Omental fat pad (tissue), 4 donors: ENCODE measurements at places on chromosomes 2 and 18. TPM values are rescaled to one million over a fixed set of nuclear protein-coding genes. Genes with fewer than 3 reads are reported as not detected.

GRCh38 chr2:80889009-80889408 is 584.5 kb upstream of the LRRTM1 start:
- DNase-seq: no peak

DNA sequence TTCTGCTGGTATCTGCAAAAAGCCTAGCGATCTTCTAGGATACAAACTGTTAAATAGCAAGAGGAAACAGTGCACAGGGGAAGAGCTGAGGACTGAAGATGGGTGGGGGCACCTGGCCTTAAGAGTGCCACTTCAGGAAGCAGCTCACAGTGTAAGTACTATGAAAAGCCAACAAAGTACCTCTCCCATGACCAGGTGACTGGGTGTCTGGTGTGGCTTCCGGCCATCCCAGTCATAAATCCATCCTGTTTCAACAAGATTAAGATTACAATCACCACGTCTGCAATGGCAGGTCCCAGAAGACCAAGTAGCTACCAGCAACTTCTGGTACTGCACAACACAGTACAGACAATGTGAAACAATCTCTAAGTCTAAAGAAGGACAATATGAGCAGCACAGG is 15.9 kb downstream of the ERFE start:
- DNase-seq: no peak

DNA sequence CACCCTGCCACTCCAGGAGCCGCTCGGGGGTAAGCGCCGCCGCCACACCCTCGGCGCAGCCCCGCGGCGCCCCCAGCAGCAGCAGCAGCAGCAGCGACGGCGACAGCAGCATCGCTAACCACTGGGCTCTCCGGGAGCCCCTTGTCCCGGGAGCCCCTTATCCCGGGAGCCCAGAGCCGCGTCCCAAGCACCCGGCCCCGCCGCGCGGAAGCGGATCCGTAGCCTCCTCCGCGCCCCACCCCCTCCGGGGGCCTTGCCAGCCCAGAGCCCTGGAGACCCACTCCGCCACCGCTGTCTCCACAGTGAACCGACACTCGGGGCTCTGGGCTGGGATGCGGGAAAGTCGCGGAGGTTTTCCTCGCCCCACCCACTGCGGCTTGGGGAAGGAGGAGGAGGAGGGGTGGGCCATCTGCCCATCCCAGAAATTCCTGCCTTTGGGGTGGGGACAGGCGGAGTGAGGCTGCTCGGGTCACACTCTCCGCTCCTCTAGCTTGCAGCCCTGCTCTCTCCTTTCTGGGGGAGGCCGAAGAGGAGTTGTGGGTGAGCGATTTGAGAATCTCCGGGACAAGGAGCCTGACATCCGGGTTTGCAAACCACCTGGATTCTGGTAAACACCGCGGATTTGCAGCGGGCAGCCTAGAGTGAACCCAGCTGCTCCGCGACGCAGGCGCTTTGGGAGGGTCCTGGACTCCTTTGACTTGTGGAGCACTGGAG is at the start of gene PLA2R1:
Gene PLA2R1, minus strand, starts transcription at position 324 of the 714 bp plus-strand sequence. Its CDS starts 212 bp downstream, at position 112.
- no peak for DNase-seq

Gene FABP1
- total RNA-seq: not detected

GRCh38 chr2:156459720-156460119 is 23.5 kb downstream of the GPD2 start:
- DNase-seq: no peak

DNA sequence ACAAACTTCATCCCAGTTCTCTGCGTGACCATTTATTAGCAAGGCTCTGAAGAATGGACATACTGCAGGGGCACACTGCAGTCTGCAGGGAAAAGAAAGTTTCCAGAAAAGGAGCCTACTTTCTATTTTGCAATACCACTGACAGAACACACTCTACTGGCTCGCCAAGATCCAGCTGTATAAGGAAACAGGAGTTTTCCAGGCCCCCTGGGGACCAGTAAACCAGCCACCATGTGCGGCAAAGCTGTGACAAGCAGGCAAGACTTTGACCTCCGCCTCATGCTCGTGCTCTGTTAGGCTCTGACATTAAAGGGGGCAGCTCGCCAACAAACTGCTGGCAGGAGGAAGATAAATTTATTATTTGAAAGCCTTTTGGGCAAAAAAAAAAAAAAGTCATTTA is 67.3 kb downstream of the CCBE1 start:
- no peak for DNase-seq

Gene SIX3
- not detected for total RNA-seq

Gene ARHGAP25
- total RNA-seq: 40.8 TPM

Gene IL18RAP
- total RNA-seq: 7.3 TPM

DNA sequence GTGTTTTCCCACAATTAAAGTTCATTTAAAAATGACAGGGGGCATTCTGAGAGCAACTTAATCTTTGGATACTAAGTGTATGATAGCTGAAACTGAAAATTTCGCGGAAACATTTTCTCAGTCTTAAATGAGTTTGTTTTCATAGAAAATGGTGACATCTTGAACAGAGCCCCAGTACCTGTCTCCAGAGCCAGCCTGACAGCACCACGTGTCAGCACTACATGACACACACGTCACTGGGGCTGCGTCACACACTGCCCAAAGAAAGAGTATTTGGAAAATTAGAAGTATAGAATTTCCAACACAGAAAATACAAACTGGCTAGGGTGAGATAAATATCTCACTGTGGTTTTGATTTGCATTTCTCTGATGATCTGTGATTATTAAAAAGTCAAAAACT is 50.8 kb downstream of the CMPK2 start:
- DNase-seq: no peak

DNA sequence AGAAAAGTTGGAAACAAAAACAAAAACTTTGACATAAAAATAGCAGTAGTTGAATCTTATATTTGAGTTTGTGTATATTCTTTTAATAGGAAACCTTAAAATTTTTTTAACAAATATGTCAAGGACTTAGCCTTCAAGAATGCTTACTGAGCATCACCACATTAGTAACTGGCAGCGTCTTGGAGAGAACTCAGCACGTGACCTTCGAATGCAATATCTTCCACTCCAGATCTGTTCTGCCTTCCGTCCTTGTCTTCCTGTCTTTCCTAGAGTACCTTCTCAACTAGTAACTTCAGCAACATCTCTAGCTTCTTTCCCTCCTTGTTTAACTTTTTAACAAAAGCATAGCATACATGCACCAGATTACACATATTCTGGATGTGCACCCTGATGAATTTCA is 972 bp downstream of the RSAD2 start:
- no peak for DNase-seq

- DNase-seq: no peak
Measured at GRCh38 chr2:237571551-237571950, 5.2 kb downstream of the PRLH start.

- no peak for DNase-seq
Measured at GRCh38 chr2:238169708-238170251, 11.0 kb downstream of the ERFE start.

GRCh38 chr2:160621748-160622147 is 128.1 kb upstream of the RBMS1 start:
- DNase-seq: no peak

DNA sequence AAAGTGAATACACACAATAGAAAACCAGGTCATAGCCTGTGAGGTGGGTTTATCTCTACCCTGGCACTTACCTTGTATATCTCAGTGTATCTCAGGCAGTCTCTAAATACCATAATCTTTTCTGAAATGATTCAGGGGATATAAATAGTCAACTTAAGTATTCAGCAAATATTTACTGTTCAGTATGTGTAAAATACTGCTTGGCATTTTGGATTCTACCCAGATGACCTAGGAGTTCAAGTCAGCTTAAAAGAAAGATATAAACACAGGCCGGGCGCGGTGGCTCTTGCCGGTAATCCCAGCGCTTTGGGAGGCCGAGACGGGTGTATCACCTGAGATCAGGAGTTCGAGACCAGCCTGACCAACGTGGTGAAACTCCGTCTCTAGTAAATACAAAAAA is 23.8 kb downstream of the GRHL1 start:
- no peak for DNase-seq

DNA sequence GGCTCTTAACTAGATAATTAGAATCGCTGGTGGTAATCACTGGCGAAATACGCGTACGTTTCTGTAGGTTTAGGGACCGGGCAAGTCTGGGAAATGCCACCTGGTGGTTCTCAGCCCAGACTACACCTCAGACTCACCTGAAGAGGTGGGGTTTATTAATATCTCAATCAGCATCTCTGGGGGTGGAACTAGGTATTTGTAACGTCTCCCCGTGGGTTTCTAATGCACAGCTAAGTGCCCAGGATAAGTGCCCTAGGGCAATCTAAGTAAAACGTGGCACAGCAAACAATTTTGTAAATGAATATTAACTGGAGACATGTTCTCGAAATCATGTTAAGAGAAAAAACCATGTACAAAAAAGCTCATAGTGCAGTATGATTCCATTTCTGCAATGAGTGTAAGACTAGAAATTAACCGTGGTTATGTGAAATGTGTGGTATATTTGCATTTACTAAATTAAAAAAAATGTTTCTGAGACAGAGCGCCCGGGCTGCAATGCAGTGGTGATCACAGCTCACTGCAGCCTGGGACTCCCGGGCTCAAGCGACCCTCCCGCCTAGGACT is 760 bp upstream of the CNOT11 start:
- DNase-seq: no peak

DNA sequence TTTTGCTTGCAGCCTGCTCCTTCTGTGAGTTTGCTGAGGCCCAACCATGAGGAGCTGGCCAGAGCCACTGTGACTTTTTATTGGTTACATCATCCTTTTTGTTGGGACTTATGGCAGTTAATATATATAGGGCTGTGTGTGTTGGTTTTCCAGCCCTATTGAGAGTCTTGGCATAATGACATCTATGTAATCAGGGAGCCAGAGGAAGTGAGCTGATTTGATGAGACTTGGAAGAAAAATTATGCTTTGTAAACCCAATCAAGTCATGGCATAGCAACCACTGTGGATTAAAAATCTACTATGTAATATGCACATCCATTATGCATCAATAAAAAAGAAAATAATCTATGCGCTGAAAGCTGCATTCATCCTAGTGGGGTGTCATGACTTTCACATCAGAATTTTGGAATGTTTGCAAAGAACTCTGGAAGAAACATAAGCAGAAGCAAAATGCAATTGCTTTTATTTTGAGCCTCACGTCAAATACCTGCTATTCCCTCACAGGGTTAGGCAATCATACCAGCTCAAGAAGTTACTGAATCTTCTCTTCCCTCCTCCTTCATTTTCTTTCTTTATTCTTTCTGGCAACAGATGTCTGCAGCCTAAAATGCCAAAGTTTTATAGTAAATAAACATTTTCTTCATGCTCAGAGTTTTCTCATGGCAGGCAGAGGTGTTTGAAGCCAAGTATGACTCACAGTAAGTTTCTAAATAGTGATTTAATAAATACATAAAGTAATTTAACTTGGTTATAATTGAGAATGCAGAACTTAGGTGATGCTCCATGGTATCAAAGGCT is 308.5 kb downstream of the KCNS3 start:
- no peak for DNase-seq

DNA sequence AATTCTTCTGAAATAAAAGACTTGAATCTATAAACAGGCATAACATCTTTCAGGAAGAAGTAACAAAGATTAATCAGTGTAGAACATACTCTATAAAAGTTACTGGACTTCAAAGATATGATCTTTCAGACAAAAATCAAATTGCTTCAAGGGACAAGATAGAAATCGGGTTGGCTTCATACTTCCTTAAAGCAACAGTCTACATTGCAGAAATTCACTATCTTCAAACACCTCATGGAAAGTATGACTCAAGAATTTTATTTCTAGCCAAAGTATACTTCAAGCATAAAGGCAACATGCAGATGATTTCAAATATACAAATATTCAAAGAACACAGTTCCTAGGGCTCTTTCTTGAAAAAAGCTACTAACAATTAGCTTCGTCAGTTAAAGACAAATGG is 240.7 kb downstream of the SRBD1 start:
- no peak for DNase-seq

Gene INPP5D
- total RNA-seq: 24.6 TPM

GRCh38 chr18:74387383-74387782 is 69.7 kb downstream of the DIPK1C start:
- DNase-seq: no peak

DNA sequence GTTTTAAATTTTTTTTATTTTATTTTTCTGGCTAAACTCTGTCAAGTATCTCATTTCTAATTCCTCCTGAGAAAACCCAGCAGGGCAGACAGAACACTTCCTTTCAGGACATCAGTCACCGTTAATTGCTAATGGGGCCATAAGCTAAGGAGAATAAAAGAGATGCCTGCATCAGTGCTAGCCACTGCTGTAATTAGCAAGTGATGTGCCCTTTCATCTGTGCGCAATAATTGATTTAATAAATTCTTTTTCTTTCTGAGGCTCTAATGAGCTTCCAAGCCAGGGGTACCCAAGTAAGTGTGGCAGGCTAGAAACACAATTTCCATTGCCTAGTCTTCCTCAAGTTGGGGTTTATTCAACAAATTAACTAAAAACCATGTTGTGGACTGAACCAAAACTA is 65.5 kb downstream of the SLC9A4 start:
- DNase-seq: no peak

DNA sequence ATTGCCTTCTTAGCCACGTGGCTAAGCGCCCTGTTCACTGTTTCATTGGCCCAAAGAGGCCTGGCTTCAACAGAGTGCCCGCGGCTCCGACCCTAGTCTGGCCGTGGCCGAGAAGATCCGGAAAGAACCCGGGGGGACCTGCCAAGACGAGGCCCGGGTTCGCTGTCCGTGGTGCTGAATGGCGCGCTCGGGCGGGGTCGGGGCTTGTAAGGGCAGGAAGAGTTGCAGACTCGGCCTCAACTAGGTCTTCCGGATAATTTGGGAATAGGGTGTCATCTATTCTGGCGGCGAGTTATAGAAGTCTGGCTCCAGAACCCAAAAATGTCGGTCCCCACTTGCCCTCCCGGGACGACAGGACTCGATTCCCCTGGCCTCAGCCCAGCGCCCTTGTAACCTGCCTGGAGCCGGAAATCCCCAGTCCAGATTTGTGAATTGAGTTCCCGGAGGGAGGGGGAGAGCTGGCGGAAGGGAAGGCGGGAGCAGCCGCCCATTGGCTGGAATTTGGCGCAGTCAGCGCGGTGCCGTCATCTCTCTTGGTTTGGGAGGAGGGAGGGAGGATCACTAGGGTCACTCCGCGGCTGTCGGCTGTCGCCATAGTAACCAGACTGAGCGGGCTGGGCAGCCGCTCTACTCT is 3.5 kb downstream of the CDK5R2 start:
- no peak for DNase-seq

DNA sequence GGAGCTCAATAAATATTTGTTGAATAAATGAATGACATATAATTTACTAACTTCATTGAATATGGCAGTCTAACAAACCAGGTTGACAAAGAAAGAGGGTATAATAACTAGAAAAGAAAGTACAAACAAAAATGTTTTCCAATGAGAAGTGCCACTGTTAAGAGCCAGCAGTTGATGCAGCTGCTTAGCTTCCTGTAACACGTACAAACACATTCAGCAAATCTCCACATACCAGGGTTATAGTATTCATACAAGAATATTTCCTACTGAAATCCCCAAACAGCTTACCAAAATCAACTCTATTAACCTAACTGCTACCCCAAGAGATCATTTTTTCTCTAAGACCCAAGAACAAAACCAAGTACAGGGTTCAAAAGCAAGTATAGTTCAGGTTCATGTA is 77.7 kb downstream of the THADA start:
- no peak for DNase-seq

GRCh38 chr2:207254591-207255464 is 89.1 kb upstream of the KLF7 start:
- DNase-seq: no peak

GRCh38 chr2:111618226-111618977 is 265.6 kb downstream of the ANAPC1 start:
- DNase-seq: no peak

GRCh38 chr18:9405130-9405529 is 70.2 kb upstream of the RALBP1 start:
- no peak for DNase-seq
